GM03348 (cell line): ENCODE measurements at places on chromosomes 3 and 15.

GRCh38 chr3:11246663-11246970 lies 25.6 kb upstream of the ATG7 start:
- no peak for DNase-seq

- DNase-seq: no peak
Observed at GRCh38 chr15:92503889-92504288, 110.2 kb downstream of the ST8SIA2 start.

GRCh38 chr15:74937272-74937589 lies 642 bp downstream of the COX5A start:
- DNase-seq: no peak

GRCh38 chr3:124701687-124702086 lies 28.6 kb upstream of the UMPS start:
- peak; percentile 59 for DNase-seq

DNA sequence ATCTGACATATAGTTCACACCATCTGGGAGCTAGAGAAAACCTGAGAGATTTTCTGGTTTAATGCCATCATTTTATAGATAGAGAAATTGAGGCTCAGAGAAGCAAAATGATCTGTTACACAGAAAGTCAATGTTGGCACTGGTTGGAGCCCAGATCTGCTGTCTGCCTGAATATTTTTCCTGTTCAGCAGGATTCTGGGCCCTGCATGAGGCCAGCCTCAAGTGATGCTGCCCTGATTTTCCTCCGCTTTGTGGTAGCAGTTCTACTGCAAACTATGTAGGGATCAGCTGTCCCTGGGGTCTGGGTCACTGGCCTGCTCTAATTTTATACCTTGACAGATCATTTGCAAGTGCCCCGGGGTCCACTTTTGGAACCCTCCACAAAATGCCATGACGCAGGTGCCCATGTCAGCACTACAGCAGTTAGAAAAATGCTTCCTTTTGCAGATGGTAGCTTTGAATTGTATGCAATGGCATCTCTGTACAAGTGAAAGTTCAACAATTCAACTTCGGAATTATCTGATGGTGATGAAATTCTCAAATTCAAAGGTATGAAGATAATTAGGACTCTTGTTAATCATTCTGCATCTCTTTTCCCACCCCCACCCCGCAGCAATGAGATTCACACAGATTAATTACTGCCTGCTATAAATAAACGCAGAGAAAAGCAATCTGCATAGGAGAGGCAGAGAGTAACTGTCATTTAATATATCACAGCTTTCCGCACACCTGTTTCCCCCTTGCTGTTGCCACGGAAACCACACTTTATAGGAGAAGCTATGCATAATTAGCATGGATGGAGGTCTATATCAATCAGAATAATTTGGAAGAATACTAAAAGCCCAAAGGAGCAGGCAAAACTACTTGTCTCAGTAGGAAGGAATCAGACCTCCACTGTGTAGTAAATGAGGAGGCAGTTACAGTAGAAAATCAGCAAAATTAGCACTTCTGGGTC lies 222.6 kb downstream of the PDCD6IP start:
- DNase-seq: no peak

- DNase-seq: no peak
Observed at GRCh38 chr3:107837895-107838612, 252.8 kb downstream of the CD47 start.

DNA sequence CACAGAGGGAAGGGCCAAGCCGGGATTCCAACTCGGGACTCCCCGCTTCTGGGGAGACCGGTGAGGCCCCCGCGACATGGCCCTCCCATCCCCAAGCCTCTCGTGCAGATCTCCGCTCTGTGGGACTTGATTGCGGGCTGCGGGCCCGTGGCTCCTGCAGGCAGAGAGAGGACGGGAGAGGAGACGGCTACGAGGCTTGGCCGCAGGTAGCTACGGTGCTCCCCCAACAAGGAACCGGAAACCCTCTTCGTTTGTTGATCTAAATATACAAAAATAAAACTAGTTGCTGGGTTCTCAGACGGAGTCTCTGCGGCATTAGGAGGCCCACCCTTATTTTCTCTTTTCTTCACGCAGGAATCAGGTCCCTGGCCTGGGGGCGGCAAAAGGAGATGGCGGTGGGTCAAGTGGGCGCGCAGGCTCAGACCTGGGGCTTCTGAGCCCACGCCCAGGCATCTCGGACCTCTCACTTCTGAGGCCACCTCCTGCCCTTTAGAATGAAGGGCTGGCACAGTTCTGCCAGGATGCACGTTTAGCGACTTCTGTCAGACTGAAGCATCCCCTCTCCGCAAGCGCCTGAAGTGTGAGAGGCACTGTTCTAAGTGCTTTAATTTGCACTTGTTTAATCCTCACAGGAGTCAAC lies 10.9 kb downstream of the GNB5 start:
- DNase-seq: no peak

- no peak for DNase-seq
Observed at GRCh38 chr3:45555666-45556065, 38.9 kb upstream of the LIMD1 start.

DNA sequence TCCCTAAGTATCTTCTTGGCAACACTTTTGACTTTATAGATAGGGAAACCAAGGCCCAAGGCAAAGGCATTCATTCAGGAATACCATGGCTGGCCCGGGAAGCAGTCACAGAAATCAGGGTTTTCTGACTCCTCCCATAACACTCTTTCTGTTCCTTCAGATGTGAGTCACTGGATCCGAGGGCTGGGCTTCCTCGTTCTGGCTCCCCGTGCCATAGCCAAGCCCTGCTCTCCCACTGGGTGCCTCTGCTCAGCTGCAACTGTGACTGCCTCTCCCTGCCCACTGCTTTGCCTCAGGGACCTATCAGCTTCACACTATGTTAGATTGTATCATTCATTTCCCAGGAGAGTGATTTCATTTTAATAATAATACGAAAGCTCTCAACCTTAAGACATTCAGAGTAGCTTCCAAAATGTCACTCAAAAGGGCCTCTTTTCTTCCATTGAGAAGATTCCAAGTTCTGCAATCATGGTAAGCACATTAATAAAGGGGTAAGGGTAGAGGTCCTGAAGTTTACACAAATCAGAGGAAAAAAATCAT lies 50.2 kb downstream of the GABRB3 start:
- no peak for DNase-seq

DNA sequence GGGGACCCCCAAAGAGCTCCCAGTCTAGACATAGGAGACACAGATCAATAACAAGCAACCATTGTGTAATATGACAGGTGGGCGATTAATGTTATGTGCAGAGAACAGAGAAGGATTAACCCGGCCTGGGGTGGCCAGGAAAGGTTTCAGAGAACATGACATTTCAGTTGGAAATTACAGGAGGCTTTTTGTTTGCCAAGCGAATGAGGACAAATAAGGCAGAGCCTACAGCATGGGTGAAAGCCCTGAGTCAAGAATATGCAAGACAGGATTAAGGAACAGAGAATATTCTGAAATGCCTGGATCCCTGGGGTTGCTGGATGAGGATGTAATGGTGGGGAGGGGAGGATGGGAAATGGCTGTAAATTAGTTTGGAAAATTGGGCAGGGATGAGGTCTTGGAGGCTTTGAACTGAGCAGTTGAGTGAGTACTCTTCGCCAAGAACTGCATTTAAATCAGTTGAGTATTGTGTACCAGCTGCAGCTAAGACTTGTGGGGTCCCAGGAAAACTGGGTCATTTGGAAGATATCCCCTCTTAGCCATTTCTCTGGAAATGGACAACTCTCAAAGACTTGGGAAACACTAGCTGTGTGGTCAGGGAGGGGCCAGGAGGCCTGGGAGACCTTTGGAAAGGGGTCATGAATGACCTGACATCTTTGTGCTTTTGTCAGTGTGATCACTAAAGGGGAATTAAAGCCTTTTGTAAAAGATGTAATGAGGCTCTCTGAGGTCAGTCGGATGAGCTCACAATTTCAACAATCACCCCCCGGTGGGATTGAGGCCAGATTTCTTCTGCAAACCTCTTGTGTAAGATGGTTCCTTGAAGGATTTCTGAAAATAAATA lies 198.6 kb upstream of the NR2E3 start:
- no peak for DNase-seq
